SHP77 (cell line): ENCODE measurements at places on chromosomes 12 and 14.

GRCh38 chr12:130704606-130705005, 11.5 kb downstream of the RIMBP2 start:
- no peak for DNase-seq

DNA sequence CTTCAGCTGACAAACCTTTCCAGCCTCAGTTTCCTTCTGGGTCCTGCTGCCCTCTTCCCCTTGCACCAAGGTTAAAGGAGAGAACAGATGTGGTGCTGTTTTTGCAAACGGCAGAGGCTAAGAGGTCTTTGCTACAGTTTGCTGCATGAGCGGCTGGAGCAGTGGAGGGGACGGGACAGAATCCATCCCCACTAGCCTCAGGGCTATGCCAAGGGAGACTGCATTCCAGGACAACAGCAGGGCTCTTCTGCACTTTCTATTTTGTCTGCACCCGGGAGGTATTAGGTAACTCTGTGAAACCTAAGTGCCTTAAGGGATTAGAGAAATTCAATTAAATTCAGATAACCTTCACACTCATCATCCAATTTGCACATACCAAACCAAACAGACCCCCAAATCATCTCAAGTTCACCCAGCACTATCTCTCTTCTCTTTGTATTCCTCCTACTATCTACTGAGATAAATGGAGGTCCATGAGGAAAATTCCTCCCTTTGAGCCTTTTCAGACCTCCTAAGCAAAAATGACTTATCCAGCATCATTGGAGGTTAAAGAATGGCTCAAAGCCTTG, 103.8 kb upstream of the VRK1 start:
- DNase-seq, result no peak

DNA sequence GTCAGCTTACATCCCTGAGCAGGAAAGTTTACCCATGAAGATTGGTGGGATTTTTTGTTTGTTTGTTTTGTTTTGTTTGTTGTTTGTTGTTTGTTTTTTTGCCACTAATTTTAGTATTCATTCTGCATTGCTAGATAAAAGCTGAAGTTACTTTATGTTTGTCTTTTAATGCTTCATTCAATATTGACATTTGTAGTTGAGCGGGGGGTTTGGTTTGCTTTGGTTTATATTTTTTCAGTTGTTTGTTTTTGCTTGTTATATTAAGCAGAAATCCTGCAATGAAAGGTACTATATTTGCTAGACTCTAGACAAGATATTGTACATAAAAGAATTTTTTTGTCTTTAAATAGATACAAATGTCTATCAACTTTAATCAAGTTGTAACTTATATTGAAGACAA, 37.6 kb downstream of the CD9 start:
- DNase-seq, result no peak

- no peak for DNase-seq
Measured at GRCh38 chr12:111686574-111687105, 787 bp downstream of the ACAD10 start.

DNA sequence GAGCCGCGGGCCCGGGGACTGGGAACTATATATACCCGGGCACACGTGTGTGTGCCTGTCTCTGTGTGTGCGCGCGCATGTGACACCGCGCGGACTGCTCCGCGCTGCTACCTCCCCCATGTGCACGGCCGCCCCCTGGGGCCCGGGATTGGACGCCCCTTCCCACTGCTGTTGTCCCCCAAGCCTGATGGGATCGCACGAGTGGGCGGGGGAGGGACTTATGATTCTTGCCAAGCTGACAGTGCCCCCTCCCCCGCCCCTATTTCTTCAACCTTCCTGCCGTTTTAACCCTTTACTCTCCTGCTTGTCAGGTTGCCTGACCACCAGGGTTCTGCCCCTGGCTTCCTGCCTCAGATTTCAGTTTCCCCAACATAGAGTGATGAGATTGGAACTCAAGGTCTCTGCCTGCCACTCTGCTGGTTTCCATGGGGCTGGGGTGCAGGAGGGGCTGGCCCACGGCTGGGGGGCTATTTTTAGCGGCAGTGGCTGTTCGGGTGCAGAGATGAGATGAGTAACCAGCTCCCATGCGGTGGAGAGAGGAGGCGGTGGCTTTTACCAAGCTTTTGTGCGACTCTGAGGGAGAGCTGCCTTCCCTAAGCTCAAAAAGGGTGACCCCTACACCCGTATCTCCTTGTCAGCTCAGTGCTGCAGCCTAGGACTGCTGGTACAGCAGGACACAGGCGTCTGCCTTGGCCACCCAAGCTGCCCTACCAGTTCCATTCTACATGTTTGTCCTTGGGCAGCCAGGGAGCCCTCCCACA, at the start of gene DDN:
Gene DDN (minus strand): TSS at position 5 of the 761 bp plus-strand sequence. CDS start 88 bp downstream, outside the sequence.
- peak; percentile 65 for DNase-seq

- no peak for DNase-seq
Measured at GRCh38 chr14:77036484-77037214, 8.1 kb upstream of the IRF2BPL start.

GRCh38 chr14:65850429-65851135, 438.1 kb downstream of the FUT8 start:
- no peak for DNase-seq

DNA sequence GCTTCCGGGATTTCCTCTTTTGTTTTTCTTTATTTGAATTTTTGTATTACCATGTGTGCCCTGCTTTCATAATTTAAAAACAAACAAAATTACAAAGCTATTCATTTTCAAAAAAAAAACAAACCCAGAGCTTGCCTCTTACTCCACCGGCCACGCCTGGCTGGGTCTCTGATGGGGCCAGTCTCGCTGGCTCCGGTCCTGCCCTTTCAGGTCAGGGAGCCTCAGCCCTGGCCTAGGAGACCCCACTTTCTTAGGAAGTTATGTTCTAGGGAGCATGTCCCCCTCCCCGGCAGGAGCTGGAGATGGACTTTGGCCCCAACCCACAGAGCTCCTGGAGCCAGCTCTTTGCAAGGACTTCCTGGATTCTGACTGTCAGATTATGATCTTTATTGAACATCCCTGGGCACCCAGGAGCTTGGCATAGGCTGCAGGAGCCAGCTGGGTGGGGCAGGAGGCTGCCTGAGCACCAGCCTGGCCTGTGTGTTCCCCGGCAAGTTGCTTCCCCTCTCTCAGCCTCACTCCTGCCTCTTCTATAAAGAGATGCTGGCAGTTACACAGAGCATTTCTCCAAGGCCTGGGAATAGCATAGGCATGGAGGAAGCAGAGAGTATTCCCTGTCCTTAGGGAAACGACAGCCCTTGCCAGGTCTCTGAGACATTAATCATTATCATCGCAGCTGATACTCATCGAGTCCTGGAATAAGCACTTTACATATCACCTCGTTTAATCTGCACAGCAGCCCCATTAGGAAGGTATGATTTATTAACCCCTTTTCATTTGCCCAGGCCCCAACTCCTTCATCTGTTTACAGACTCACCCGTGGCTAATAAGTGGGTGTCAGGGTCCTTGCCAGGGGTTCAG, 3.5 kb downstream of the DEGS2 start:
- DNase-seq, result no peak

- no peak for DNase-seq
Measured at GRCh38 chr12:101942250-101942605, 64.8 kb downstream of the DRAM1 start.
